ENCODE measurements at places on chromosomes 16 and 17.
A peak's percentile ranks its signal among the peaks of the same experiment; 100 is the strongest.

DNA sequence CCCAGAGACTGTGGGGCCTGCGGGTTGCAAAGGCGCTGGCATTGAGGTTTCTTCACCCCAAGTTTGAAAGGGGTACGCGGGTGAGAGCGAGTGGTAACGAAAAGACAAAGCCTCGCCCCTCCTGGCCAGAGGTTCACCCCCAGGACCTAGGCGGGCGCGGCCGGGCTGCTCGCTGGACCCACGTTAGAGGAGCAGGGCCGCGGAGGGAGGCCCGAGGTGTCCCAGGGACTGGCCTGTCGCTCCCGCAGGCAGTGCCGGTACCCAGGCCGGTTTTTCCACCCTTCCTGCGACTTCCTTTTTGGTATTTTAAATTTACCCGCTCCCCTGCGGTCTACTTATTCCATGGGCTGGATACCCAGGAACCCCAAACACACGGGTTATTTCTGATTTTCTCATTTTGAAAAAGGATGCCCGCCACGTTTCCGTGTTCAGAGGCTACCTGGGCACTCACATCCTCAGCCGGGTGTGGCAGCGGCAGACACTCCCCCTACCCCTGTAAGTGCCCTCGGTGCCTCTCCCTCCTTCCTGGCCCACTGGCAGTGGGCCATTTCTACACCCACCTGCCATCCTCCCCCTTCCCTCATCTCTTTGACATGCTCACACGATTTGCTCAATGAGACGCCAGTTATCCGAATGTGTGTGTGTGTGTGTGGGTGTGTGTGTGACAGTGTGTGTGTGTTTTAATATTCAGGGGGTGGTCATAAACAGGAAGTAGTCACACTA is 1.6 kb upstream of the FOXL1 start:
- DNase-seq = no peak

DNA sequence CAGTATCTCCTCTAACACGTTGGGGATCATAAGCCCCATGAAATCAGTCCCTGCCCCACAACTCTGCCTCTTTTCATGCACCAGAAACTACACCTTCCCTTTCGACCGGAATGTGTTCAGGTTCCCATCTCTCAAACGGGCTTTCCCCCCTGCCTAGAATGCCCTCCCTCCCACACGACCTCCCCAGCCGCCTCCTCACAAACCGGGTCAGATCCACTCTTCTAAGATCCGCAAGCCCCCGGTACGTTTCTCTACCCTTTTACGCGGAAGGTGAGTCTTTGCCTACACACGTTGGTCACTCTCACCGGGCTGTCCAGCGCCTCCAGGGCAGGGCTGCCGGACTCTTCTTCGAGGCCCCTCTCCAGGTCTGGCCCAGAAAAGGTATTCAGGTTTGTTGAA is 708 bp downstream of the DHX33 start:
- peak; percentile 19 for DNase-seq

- DNase-seq = no peak
Measured at GRCh38 chr17:30222721-30223175, 12.7 kb downstream of the SLC6A4 start.

DNA sequence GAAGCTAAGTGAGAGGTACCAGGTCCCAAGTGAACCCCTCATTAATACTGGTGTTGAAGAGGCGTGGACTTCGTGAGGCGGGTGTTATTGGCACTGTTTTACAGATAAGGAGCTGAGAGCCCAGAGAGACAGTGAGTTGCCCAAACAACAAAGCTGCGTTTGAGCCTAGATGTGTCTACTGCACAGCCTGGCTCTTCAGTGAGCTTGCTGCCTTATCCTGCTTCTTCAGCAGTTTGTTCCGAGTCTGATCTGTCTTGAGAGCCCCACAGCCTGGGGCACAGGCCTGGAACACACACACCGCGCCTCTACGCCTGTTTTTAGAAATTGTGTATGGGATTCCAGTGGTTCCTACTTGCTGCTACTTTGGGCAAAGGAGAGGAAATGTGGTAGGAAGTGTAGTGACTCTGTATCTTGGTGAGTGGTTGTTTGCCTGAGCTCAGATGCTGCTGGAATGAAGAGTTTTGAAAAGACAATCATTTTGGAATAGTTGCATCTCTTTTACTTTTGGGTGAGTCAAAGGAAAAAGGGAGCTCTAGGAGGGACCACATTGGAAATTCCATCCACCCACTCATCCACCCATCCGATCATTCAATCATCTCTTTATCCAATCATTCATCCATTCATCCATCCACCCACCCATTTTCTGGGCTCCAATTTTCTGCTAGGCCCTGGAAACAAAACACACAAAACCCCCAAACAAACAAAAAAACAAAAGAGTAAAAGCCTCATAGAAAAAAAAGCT is 22.3 kb upstream of the PLCG2 start:
- no peak for DNase-seq

- DNase-seq = no peak
Measured at GRCh38 chr17:16820161-16820877, 130.3 kb downstream of the CCDC144A start.

DNA sequence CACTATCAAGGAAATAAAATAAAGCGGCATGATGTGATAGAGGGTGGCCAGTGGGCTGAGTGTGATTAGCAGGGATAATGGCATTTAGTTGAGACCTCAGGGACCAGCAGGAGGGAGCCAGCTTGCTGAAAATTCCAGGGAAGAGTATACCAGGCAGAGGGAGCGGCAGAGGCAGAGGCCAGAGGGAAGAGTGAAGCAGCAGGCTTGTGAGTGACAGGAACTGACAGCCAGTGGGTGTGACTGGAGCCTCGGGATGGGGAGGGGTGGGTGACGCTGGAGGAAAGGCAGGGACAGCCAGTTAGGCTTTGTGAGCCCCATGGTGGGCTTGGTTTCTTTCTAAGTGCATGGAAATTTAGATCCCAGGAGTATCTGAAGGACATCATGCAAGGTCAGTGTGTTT is 209.7 kb upstream of the CACNG3 start:
- no peak for DNase-seq

DNA sequence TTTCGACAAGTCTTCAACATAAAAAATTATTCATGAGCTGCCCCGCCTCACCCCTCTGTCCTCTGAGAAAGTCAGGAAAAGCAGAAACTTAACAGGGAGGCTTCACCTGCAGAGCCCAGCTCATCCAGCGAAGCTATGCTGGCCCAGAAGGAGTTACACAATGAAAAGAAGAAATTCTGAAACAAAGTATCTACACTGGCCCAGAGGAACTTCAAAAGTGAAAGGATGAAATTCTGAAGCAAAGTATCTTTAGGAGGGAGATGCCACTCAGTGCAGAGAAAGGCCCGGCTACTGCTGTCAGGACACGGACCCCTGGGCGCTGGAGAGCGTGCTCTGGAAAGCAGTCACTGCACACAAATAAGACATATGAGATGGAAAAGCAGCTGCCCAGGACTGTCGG is 1.6 kb downstream of the GALNS start:
- DNase-seq = no peak

DNA sequence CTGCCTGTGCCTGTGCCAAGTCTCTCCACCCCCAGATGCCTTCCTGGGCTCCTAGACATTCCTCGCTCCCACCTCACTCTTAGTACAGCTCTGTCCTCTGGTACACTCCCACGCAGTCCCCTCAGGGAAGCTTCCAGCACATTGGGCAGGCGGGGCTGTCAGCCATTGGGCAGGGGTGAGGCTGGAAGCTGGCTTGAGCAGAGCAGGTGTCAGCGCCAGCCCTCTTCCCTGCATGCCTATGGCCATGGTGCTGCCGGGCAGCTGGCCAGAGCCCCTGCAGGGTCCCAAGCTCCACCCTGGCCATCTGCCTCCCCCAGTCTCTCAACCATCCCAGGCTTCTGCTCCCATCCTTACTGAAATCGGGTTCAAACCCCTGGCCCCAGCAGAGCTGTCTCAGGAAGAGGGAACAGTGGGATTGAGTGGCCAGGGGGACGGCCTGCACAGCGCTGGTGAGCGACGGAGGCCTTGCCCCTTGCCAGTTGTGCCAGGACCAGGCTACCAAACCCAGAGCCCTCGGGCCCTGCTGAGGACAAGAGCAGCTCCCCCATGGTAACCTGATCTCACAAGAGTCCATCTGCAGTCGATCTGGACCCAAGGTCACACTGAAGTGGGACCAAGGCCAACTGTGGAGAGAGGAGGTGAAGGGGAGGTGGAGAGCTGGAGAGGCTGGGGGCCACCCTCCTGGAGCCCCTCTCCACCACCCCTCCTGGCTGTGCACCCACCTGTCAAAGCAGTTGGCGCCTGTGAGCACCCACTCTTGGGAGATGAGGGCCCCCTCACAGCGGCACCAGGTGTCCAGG is 2.4 kb upstream of the B9D1 start:
- DNase-seq = no peak

- DNase-seq = no peak
Measured at GRCh38 chr17:44417553-44417952, 28.1 kb upstream of the ITGA2B start.

DNA sequence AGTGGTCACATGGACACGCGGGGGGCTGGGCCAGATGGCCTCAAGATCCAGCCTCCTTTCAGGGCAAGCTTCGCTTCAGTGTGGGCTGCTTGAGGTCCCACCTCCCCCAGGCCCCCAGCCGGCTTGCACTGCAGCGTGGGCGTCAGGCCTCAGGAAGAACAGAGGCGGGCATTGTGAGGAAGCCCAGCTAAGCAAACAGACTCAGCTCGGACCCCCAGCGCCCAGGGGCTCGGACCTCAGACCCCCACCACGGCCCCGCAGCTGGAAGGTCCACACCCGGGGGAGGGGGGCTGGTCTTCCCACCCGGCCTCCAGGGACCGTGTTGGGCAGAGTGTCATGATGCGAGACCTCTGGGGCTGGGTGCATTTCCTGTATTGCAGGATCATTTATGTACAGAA is 24.7 kb upstream of the ZNF469 start:
- DNase-seq = no peak

- no peak for DNase-seq
Measured at GRCh38 chr16:84223456-84223855, 16.4 kb downstream of the KCNG4 start.

DNA sequence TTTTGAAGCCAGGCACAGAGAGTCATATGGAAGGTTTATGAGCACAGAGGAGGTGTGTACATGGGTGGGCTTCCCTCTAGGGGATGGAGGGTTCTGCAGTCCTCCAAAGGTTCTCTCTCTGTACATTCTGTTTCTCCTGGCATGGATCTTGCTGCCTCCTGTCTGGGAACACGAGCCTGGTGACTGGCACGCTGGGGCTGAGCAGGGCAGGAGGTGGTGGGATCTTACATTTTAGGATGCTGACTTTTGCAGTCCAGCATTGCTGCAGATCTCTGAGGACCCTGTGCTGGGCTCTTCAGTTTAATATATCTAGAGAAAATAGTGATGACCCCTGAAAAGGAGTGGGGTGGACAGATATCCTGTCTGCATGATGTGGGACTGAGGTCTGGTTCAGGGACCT is 23.0 kb downstream of the FOXL1 start:
- no peak for DNase-seq

DNA sequence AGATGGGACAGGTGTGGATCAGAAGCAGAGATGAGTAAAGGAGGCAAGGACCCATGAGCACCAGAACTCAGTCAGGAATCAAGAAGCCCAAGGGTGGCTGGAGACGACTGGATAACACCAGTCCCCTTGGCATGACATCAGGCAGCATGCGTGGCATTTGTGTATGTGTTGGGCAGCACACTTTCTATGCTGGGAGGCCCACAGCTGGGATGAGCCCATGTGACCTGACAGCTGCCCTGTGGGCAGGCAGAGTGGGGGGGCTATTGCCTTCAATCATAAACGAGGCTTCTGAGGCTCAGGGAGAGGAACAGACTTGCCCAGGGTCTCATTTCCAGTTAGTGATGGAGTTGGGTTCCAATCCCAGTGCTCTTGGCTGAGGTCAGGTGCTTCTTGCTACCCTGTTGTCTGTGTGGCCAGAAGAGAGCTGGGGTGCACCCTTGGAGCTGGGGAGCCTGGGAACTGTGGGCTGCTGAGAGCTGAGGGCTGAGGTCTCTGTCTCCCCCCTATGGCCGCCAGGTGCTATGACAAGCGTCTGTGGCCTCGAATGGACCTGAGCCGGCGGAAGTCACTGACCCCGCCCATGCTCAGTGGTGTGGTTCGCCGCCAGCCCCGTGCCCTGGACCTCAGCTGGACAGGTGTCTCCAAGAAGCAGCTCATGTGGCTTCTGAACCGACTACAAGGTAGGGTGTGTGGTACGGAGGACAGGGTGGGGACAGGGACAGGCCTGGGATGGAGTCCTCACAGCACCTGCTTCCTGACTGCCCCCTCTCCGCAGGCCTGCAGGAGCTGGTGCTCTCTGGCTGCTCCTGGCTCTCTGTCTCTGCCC is 7.1 kb upstream of the ORAI3 start:
- peak; percentile 75 for DNase-seq

DNA sequence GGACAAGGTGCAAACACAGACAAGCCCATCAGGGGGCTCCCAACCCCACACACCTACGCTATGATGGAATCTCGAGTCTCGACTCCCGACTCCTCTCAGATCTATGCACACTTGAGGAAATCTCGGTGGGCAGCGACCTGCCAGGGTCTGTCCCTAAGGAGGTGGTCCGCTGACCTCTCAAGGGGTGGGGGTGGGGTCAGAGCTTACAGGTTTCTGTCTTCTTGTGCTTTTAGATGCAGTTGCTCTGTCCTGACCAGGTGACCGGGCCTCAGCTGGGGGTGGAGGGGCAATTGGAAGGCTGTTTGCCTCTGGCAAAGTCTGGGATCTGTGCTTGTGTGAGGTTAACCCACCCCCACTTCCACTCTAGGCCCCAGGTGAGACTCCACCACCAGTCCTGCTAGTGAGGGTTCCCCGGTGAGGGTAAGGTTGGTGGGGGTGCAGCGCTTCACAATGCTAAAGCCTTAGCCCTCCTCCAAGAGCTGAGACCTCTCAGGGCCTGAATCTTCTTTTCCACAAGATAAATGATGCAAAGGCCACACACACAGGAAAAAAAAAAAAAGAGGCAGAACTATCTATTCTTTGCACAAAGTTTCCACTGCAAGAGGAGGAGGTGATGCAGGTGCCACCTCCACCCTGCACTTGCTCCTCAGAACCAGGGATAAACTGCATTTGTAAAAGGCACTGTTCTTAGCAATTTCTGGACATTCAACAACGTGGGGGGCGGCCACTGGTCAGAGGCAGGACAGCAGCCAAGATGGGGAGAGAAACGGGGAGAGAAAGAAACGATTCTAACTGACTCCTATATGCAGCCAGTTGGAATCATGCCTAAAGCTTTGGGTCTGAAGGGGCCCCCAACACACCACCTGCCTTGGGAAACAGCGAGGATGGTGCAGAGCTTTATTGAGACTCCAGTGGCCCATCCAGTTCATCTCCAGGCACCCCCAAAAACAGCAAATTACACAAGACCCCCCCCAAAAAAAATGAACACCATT is 4.1 kb downstream of the CISD3 start:
- no peak for DNase-seq

GRCh38 chr16:1188432-1189189 is 35.7 kb downstream of the CACNA1H start:
- peak; percentile 49 for DNase-seq

Measured in activated naive CD8-positive, alpha-beta T cell treated with anti-CD3 and anti-CD28 coated beads, Interleukin-2, amount 50 U/mL, for 24 hours (primary cell).